ENCODE measurements at places on chromosomes 3 and 15.

- DNase-seq = no peak
These were observed 7.7 kb downstream of the ARNT2 start for GRCh38 chr15:80411788-80412288.

GRCh38 chr15:90664650-90665287, 52.4 kb upstream of the BLM start:
- peak; percentile 74 for DNase-seq

DNA sequence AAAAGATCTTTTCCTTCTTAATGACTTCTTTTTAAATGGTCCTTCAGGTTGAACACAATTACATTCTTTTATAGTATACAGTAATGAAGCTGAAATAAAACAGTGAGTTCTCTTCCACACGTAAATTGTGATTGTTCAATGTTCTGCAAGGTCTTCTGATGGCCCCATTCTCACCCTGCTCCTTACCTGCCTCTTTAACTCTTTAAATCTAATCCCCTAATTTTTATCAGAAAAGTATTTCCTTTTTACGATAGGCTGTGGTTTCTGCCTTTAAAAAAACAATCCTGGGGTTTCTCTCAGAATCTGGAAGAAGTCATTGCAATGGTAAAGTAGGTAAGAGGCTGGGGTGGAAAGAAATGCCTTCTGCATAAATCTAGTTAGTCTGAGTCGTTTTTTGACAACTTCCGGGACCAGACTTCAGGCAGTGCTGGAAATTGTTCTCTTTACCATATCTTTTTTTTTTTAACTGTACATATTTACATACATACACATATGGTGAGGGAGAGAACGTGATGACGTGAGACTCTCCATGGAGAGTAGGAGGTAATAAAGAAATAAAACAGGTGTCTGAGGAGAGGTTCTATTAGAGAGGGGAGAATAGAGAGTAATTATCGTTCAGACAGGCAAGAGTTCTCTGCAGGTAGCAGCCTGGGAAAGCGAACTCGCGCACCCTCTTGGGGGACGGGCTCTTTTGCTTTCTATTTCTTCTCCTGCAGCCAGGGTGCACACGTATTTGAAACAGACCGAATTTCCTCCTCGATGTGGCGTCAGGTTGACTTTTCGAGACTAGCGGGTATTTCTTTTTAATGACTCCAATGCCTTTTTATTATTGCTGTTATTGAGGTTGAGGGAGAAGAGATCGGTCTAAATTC, at the start of gene SIDT1:
Gene SIDT1, plus strand, starts transcription at position 730 of the 872 bp plus-strand sequence. CDS start 467 bp downstream, outside the sequence.
- no peak for DNase-seq

- no peak for DNase-seq
These were observed 151.4 kb downstream of the DNAJB8 start for GRCh38 chr3:128315313-128315712.

DNA sequence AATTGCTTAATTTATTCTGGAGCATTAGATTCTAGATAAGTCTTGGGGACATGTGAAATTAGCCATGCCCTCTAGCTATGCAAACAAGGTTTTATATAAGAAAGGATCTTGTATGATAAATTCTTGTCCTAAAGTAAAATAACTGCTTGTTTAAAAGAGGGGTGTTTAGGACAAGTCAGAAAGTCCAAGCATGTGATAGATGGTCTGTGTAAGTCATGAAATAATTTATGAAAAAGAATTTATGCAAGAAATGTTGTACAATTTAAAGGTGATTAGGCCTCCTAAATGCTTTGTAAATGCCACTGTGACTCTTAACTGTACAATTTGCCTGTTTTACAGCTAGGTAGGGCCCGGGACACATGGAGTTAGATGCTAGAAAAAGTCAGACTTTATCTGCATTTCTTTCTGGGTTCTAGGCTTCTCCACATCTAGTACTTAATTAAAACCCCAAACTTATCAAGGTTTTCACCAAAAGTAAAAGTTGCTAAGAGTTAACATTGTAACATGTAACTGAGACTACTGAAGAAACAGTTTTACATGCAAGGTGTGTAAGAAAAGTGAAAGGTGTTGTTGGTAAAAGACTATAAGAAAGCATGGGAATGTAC, 13.2 kb downstream of the LINS1 start:
- DNase-seq = no peak

DNA sequence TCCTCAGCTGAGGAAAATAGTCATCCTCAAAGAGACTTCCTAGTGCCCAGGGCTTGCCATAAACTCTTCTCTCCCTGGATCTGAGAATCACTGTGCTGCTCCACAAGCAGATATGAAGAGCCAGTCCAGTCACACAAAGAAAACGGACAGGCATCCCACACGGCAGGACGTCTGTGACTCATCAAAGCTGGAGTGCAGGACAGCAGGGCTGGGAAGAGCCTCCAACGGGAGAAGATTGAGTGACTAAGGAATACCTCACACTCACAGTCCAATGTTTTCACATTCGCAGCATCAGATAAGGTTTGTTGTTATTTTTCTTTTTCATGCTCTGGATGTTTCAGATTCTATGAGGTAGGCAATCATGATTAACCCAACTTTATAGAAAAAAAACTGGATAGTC, 57.8 kb downstream of the NEK10 start:
- peak; percentile 69 for DNase-seq

- DNase-seq = no peak
These were observed 507.0 kb downstream of the FOXP1 start for GRCh38 chr3:71076361-71077002.

GRCh38 chr3:113898892-113899291, 48.9 kb upstream of the ZDHHC23 start:
- DNase-seq = no peak

DNA sequence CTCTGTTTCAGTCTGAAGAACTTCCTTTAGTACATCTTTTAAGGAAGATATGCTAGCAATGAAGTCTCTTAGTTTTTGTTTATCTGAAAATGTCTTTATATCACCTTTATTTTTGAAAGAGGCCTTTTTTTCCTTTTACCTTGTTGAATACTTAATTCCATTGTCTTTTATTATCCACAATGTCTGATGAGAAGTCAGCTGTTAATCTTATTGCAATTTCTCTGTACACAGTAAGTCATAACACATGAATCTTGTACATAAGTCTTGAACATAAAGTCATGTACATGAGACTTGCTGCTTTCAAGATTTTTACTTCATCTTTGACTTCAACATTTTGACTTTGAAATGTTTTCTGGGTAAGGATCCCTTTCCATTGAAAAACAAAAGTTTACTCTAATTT, 424.3 kb upstream of the ATP10A start:
- no peak for DNase-seq

GRCh38 chr3:158084651-158085050, 21.6 kb downstream of the SHOX2 start:
- DNase-seq = no peak

DNA sequence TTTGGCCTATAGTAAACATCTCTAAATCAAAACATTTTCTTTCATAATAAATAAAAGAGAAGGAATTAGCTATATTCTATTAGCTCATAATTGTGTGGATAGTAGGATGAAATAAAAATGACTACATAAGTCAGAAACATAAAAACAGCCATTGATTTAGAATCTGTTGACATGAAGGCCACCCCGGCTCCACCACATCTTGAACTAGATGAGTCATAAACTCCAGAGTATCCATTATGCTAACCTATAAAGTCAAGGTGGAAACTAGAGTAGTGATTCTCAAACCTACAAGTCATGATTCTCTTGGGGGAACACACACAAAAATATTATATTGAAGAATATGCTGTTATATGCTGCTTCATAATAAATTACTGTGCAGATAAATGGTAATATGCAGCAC, 831.0 kb downstream of the TUSC7 start:
- DNase-seq = no peak

- no peak for DNase-seq
These were observed 76.3 kb upstream of the EPHB3 start for GRCh38 chr3:184485241-184485640.

GRCh38 chr3:113630956-113631542, 65.4 kb downstream of the USF3 start:
- DNase-seq = no peak

DNA sequence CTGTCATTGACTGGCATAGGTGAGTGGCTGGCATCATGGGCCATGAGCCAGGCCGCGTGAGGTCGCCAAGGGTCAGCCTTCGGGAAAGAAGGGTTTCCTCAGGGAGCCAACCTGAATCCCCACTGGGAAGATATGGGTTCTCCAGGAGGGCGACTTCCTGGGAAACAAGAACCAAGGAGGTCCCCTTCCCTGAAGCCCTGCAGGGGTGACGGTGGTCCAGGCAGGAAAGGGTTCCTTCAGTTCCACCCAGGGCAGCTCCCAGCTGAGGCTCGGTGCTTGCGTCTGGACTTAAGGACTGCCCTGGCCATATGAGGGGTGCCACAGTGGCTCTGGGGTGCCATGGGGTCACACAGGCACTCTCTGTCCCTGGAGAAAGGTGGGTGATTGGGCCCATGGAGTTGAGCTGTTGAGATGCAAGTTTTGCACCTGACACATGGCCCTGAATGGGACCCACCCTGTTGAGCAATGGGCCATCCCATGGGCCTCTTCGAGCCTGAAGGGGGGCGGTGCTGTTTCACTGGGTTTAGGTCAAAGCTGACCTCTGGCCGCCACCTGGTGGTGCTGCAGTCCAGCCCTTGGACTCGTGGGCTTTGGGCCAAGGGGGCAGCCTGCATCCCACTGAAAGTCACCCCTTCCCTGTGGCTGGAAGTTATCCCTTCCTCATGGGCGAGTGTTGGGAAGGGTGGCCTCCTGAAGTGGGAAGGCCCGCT, 228.1 kb downstream of the SNRPN start:
- DNase-seq = peak; percentile 57

GRCh38 chr3:172126741-172127140, 87.4 kb downstream of the FNDC3B start:
- DNase-seq = no peak

DNA sequence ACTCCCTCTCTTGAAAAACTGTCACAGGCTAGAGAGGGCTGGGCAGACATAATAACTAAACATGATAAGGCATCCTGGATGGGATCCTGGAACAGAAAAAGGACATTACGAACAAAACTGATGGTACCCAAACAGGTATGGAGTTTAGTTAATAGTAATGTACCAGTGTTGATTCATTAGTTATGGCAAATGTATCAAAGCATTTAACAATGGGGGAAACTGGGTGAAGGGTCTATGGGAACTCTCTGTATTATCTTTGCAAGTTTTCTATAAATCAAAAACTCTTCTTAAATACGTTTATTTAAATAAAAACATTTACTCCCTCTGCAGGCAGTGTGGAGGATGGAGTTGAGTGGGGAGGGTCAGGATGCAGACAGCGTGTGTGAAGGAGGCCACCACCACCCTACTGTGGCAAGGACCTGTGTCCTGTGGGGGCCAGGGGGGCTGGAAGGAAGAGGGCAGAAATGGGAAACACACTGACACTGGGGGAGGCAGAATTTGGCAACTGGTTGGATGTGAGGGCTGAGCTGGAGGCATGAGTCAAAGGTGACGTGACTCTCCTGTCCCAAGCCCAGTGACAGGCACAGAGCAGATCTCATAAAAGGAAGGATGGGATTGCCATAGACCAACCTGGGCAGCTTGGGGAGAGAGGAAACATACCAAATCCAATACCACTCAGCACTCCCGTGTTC, 59.6 kb upstream of the ITGA11 start:
- no peak for DNase-seq

GRCh38 chr15:93185796-93186195, 96.8 kb upstream of the RGMA start:
- DNase-seq = no peak

DNA sequence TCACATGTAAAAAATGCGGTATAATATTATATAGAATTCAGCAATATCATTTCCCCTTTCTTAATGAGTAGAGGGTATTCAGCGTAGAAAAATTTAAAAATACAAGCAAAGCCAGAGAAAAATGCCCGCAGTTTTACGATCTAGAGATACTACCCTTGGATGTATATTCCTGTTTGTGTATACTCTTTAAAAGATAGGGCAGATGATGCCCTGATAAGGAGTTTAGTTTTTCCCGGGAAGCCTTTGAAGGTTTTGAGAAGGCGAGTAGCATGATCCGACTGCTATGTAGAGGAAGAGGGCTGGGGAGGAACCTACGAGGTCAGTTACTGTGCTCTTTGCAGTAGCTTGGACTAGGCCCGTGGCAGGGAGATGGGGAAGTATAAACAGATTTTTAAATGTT, 1.2 kb downstream of the YEATS2 start:
- DNase-seq = no peak

DNA sequence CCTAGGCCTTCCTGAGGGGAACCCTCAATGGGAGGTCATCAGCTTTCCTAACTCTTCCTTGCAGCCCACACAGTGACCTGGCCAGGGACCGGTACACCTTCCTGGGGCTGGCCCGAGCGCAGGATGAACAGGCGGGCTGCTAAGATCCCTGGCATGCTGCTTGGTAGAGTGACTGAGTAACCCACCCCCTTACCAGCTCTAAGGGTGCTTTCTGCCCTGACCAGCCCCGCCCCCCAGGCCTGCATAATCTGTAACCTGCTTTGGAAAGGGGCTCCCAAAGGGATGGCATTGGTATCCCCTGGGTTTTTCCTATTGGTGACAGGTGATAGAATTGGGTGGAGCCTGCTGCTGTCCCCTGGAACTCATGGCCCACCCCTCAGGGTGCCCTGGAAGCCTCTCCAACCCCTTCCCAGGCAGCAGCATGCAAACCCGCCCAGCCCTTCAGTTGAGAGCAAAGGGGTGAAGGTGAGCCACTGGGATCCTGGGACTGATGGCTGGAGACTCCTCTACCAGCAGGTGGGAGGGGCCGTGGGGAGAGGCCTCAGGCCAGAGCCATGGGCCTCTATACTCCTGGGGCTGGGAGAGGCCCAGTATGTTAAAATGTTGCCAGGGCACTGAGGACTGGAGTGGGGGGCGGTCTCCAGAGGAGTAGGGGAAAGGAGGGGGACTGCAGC, 11.1 kb upstream of the KIF7 start:
- no peak for DNase-seq

GRCh38 chr3:49683162-49683561, 6.1 kb downstream of the MST1 start:
- DNase-seq = no peak

GRCh38 chr15:57625703-57626448, 34.2 kb downstream of the MYZAP start:
- no peak for DNase-seq

DNA sequence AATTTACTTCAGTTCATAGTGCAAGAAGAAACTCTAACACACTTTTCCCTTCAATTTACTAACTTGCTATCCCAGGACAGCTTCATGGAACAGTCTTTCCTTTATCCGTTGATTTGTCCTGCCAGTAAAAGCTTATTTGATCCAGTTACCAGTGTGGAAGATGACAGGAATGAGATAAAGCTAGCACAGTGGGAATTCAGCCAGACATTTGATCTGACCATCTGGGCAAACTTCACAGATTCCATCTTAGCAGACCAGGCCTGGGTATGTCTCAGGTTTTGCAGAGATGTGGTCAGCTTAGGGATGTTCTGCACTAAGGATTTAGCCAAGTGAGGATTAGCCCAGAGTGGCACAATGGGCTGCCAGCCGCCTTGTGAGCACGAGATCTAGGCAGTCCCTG, 19.7 kb downstream of the CEMIP start:
- DNase-seq = no peak

- no peak for DNase-seq
These were observed 27.3 kb upstream of the SLC9A9 start for GRCh38 chr3:143875546-143875945.

GRCh38 chr3:188296761-188297612, 143.0 kb downstream of the LPP start:
- DNase-seq = no peak

All from RWPE2 (cell line).